Cortex of kidney (tissue), 1 donor: ENCODE measurements at places on chromosomes 2 and 18.

DNA sequence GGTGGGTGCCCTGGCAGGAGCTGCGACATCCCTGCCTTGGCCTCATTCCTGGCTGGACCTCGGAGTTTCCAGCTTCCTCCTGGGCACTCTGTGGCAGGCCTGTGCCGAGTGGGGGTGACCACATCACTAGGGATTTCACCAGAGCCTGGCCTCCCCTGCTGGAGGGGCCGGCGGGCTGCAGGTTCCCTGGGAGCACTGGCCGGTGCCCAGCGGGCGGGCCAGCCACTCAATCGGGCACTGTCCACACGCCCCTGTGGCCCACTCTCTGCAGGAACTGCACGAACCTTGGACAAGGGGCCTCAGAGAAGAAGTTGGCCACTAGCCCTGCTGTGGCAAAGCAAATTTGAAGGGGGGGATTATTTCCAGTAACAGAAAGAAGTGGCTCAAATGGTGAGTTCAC lies 110.7 kb upstream of the APCDD1 start:
- DNase-seq: no peak

DNA sequence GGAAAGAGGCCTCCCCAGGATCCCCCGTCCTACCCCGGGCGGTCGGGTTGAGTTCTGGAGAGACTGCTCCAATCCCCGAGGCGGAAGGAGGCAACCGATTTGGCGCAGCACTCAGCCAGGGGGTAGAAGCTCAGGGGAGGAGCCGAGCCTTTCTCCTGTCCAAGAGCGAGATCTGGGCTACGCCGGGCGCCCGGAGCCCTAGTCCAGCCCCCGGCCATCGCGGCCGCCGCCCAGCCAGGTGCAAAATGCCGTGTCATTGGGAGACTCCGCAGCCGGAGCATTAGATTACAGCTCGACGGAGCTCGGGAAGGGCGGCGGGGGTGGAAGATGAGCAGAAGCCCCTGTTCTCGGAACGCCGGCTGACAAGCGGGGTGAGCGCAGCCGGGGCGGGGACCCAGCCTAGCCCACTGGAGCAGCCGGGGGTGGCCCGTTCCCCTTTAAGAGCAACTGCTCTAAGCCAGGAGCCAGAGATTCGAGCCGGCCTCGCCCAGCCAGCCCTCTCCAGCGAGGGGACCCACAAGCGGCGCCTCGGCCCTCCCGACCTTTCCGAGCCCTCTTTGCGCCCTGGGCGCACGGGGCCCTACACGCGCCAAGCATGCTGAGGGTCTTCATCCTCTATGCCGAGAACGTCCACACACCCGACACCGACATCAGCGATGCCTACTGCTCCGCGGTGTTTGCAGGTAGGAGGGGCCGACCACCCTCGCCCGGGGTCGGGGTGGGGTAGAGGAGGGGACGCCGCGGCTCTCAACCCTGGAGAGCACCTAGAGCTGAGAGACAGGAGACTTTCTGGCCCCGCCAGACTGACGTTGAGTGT lies at the start of gene DYSF:
DYSF (plus strand) TSS at position 158 of the 817 bp plus-strand sequence.
- DNase-seq: no peak

GRCh38 chr18:69490813-69491212 lies 90.1 kb downstream of the DOK6 start:
- DNase-seq: no peak

GRCh38 chr2:8575038-8575833 lies 106.6 kb upstream of the ID2 start:
- no peak for DNase-seq

DNA sequence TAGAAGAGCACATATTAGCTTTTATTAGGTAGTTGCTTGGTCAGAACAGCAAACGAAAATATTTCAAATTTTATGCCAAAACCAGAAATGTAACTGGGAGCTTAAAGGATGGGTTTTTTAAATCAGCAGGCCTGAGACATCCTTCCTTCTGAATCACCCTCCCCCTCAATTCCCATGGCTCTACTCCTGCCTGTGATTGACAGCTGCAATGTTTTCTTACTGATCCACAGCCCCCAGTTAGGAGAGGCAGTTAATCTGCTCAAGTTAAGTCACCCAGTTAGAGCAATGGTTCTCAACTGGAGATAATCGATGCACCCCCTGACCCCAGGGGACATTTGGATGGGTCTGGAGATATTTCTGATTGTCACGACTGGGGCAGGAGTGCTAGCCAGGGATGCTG lies 24.9 kb downstream of the KCTD18 start:
- no peak for DNase-seq

DNA sequence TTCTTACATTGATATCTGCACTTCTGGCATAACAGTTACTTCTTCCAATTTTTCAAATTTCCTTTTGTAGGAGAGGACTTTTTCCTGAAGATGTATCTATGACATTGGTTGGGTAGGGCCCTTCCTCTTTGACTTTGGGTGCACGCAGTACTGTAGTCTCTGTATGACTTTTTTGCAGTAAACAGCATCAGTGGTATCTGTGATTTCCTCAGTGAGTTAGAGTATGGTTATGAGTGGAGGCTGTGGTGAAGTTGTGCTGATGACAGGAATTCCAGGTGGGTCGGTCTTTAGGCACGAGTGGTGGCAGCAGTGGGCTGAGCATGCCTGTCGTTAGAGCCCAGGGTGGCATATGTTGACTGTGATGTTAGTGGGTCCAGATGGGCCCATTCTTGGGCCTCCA lies 17.6 kb downstream of the ACVR1C start:
- DNase-seq: no peak

DNA sequence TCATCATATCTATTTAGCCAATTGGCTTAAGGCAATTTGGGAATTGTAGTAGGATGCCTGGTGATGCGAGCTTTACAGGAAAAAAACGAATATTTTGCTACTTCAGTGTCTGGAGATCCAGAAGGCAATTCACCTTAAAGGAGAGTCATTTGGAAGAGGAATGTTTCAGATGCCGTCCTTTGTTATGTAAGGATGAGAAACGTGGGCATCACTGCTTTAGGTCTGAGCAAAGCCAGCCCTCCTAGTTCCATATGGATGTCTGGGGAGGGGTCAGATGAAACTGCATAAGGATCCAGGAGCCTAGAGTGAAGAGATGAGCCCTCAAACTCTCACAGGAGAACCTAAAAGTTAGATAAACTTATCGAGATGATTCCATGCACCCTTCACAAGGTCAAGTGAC lies 30.9 kb upstream of the DOCK10 start:
- no peak for DNase-seq

GRCh38 chr2:25303633-25304236 lies 38.0 kb downstream of the DNMT3A start:
- DNase-seq: no peak

DNA sequence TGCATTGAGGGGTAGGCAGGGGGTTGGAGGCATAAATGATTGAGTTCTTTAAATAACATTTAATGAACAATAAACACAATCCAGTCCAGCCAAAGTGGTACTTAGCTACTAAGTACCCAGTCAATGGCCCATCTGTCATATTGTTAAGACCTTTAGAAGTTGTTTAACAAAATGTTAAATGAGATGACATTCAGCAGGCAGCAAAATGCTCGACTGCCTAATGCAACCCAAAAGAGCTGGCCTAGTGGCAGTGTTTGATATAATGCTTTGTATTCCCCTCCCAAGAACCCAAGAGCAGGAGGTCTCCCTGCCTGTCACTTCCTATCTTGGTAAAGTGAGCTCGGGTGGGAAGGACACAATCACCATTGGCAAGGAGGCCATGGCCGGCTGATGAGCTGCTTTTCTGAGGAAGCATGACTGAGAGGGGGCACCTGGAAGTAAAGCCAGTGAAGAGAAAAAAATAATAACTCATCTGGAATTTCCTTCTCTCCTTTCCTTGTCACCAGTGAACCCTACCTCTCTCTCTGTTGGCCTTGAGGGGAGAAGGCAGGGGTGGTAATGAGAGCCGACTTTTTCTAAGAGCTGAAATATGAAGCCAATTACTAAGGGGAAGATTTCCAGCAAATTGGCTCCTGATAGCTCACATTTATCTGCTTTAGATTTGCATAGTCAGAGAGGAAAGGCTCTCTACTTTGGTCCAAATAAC lies 140.6 kb downstream of the C1D start:
- no peak for DNase-seq

DNA sequence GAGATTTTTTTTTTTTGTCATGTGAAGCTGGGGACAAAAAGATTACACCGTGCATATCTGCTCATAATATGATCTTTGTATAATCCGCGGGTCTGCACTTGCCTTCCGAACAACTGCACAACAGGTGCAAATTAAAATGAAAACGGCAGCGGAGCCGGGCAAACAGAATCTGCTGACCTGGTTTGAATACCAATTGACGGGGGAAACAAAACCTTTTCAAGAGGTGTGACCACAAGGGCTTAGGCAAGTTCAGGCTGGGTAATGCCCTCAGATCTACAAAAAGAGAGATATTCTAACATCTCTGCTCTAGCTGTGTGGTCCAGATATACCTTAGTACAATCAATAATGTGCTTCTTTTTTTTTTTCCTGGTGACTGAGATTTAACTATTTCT lies 88.5 kb downstream of the ZEB2 start:
- DNase-seq: no peak

DNA sequence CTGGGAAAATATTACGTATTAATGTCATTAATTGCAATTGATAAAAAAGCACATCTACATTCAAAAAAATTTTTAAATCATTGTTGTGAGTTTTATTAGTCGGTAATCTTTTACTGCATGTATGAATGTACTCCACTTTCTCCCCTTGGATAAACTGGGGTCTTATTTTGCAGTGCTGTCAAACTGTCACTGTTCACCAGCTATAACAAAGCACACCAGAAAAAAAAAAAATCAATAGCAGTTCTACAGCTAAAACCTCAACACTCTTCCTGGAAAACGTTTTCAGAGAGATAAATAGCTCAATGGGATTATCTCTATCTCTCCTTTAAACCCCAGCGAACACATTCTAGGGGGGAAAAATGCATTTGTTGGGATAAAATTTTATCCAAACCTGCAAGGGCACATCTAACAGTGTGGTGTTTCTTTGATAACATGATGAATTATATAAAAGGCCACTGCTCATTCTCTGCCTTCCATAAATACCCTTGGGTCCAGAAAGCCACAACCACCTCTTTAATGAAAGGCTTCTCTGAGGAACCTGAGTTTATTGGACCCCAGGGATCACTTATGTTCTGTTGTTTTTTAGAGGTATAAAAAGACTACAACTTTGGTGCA lies 219.9 kb downstream of the CDH20 start:
- no peak for DNase-seq

DNA sequence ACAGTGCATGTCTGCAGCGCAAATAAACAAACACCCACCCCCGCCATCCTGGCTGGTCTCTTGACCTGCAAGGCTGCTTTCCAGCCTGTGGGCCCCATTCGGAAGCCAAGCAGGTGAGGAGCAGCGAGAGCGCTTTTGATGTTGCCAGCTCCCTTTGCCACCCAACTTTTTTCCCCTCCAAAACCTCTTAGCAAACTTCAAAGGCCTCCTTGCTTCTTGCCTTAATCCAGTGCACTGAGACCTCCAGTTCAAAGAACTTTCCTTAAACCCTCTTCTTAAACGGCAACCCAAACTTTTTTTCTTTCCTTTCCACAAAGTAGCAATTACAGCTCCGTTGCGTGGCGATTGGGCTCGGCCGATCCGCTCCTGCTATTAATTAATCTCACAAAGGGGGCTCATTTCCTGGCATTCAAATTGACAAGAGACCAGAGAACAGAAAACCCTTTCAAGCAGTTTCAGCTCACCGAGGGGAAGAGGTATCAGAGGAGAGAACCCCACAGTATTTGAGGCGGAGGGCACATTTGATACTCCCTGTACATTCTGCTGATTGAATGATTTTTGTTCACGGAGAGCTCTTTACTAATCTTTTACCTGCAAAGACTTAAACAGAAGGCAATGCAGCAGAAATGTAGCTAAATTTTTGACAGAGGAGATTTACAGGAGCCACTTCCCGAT lies 531.4 kb downstream of the TMEM182 start:
- DNase-seq: no peak
